ENCODE measurements at places on chromosomes 4 and X. TPM values are rescaled to one million over a fixed set of nuclear protein-coding genes. Genes with fewer than 3 reads are reported as not detected.

The ADAM29 gene
- not detected for total RNA-seq

The TEX11 gene
- not detected for total RNA-seq

The ATP1B4 gene
- not detected for total RNA-seq

The MSANTD1 gene
- 0.06 TPM for total RNA-seq

The TNIP3 gene
- total RNA-seq = 0.19 TPM

The GAGE12E gene
- not detected for total RNA-seq

The PRSS12 gene
- 0.31 TPM for total RNA-seq

The LINC00632 gene
- total RNA-seq = 1.6 TPM

The SSX2B gene
- total RNA-seq = not detected

The CT47A7 gene
- not detected for total RNA-seq

The PWWP3B gene
- 0.01 TPM for total RNA-seq

The MAOB gene
- total RNA-seq = 0.29 TPM

The ADH6 gene
- total RNA-seq = 0.13 TPM

The INTU gene
- total RNA-seq = 1.0 TPM

The TFDP3 gene
- not detected for total RNA-seq

The STPG2 gene
- total RNA-seq = not detected

The C4orf51 gene
- total RNA-seq = not detected

The NALF2 gene
- 6.1 TPM for total RNA-seq

The FSTL5 gene
- not detected for total RNA-seq

The HPGDS gene
- not detected for total RNA-seq

The TBC1D25 gene
- total RNA-seq = 13.8 TPM

The HTN3 gene
- not detected for total RNA-seq

The DACH2 gene
- not detected for total RNA-seq

The SMARCA1 gene
- total RNA-seq = 32.3 TPM

The SPANXB1 gene
- 2.2 TPM for total RNA-seq

The MAGED4B gene
- 10.2 TPM for total RNA-seq

The NPNT gene
- total RNA-seq = 0.28 TPM

The CENPE gene
- total RNA-seq = 4.8 TPM

The CXCL5 gene
- 31.0 TPM for total RNA-seq

The MAML3 gene
- 13.7 TPM for total RNA-seq

The STAP1 gene
- total RNA-seq = not detected

The SSX1 gene
- total RNA-seq = not detected

The SRPK3 gene
- 0.06 TPM for total RNA-seq

The MAGEA8 gene
- total RNA-seq = not detected

The OTC gene
- not detected for total RNA-seq

The GAB3 gene
- total RNA-seq = 0.75 TPM

The TMEM156 gene
- total RNA-seq = 16.6 TPM

The ASB11 gene
- total RNA-seq = not detected

The PCSK1N gene
- total RNA-seq = 55.7 TPM

The NPY5R gene
- total RNA-seq = not detected

The POU3F4 gene
- total RNA-seq = not detected

The CT45A7 gene
- total RNA-seq = not detected

The FAM241A gene
- total RNA-seq = 0.85 TPM

The PAGE1 gene
- not detected for total RNA-seq

The GC gene
- total RNA-seq = not detected

The GSX2 gene
- total RNA-seq = not detected

The RAB41 gene
- total RNA-seq = not detected

The EVC2 gene
- total RNA-seq = 1.8 TPM

The CSAG2 gene
- total RNA-seq = not detected

The MAGEC3 gene
- total RNA-seq = not detected

The NAP1L3 gene
- total RNA-seq = 0.32 TPM

The TCEAL2 gene
- not detected for total RNA-seq

The HAND2 gene
- 0.41 TPM for total RNA-seq

The NLGN3 gene
- total RNA-seq = 0.84 TPM
